ENCODE measurements at places on chromosomes 7 and 10.
A peak's percentile ranks its signal among the peaks of the same experiment; 100 is the strongest.

GRCh38 chr10:1147810-1148209 is 91.6 kb downstream of the WDR37 start:
- DNase-seq: no peak

DNA sequence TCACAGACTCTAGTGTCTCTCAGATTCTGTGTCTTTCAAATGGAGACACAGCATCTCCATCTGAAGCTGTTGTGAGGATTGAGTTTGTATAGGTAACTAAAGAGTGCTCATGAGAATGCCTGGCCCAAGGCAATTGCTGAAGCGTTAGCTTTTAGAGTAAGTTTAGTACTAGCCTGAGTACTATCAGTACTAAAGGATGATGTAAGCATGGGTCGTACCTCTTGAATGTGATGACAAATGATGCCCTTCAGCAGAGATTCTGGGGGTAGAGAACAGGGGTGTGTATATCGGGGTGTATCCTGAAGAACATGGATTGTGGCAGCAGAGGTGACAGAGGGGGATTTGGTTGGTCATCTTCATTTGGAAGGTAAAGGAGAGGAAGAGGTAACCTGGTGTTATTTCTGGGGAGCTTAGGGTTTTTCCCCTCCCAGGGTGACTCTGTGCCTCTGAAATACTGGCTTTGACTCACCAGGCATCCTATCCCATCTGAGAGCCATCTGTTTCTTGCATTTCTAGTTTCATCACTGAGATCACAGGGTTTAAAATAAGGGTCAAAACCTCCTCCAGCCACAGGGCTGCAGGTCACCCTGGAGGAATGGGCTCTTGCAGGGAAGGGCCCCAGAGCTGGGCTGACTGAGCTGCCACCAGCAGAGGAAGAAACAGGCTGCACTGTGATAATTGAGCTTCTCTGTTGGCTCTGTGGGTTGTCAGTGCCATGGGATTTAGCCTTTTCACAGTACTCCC is 756.0 kb downstream of the KCNMA1 start:
- no peak for DNase-seq

DNA sequence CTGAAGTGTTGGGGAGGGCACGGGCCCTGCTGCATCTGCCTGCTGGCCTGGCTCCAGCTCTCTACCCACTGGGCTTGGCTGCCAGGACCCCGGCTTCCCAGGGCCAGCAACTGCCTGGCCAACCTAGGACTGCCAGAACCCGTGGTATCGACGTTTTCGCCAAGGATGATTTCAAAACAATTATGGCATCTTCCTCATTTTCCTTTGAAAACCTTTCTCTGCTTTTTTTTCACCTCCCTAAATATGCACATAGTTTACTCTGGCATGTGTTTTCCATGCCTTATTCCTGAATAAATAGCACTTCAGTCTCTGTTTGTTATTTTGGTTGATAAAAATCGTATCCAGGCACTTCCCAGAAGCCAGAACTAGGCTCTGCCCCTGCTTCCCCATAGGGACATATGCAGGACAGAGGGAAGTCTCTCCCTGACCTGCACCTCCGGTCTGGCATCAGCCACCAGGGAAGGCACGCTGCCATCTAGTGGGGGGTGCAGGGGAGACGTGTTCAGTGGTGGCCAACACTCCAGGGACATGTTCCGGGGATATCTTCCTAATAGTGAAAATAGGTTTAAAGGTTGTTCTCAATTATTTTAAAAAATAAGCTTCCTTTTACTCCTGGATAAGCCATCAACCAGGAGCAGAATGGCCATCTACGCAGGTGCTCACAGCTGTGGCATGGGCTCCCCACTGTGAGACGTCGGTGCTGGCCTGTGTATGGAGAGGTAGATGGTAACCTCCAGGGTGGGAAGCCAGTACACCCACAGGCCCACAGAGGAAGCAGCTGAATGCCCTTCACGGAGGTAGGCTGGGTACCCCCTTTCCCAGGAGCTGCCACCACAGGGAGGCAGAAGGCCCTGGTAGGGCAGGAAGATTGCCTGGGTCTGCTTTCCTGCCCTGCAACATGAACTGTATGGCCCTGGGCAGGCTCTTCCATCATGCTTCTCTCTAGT is 30.7 kb upstream of the ANTXRL start:
- no peak for DNase-seq

DNA sequence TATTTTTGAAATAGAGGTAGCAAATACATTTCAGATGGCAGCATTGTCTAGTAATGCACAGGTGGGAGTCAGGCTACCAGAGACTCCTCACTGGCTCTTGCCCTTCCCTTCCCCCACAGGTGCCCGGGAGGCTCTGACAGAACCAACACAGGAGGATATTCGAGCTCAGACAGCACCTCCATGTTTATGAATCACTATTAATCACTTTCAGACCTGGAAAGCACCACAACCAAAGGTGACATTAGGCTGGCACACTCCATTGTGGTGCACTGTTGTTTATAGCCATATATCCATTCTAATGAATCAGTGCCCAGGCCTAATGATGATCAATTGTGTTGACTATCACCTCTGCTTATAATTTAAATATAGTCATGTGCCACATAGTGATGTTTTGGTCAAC is 107.8 kb upstream of the NAMPT start:
- no peak for DNase-seq

- DNase-seq: no peak
Measured at GRCh38 chr10:8473205-8473604, 418.7 kb downstream of the GATA3 start.

- peak; percentile 33 for DNase-seq
Measured at GRCh38 chr7:64515781-64516180, 47.1 kb downstream of the ZNF680 start.
